ENCODE measurements at places on chromosomes 7 and 10. TPM values are rescaled to one million over a fixed set of nuclear protein-coding genes. Genes with fewer than 3 reads are reported as not detected.

OR2A1 gene
- not detected for total RNA-seq

CDNF gene
- total RNA-seq, result 1.8 TPM

LCOR gene
- 24.9 TPM for total RNA-seq

- no peaks in the 10 kb centered on the region for H3K27me3 ChIP-seq
- DNase-seq, result no peak
- H3K27ac ChIP-seq, result no peak overlapping the region
- no peaks in the 10 kb centered on the region for H3K36me3 ChIP-seq
These were observed 83.9 kb upstream of the RSU1 start for GRCh38 chr10:16901106-16901505.

GRCh38 chr10:50316174-50316573, 64.9 kb upstream of the ASAH2 start:
- H3K27ac ChIP-seq, result no peak overlapping the region
- no peak overlapping the region for H3K4me3 ChIP-seq
- DNase-seq, result no peak

Data from neural progenitor cell (in vitro differentiated cells).